ENCODE measurements at places on chromosomes 4 and X.

DNA sequence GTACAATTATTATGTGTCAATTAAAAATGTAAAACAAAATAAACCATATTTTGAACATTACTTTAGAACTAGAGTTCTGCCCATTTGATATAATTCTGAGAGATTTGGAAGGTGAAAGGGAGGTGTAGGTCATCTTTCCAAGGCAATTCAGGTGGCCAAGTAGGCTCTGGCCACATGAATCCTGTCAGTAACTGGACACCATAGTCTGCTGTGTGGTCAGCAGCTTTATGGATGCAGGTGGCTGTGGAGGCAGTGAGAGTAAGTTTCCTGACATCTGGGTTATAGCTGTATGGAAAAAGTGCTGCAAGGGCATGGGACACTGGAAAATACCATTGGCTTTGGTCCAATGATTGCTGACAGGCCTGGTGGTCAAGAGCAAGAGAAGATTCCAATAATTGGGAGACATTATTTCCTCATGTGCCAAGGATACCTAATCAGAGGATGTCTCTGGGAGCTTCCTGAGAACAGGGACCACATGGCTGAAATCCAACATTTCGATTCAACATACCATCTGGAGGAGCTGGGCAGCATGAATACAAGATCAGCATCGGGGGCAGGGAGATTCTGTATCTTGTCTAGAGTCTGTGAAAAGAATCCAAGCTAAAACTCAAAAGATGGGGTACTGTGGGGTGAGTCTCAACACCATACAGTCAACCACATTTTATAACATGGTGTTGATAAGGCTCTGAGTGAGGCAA lies 523.1 kb downstream of the MID1IP1 start:
- no peak for DNase-seq

GRCh38 chr4:113837397-113837796 lies 75.9 kb upstream of the CAMK2D start:
- no peak for DNase-seq

- no peak for DNase-seq
Observed at GRCh38 chr4:118587116-118587831, 97.9 kb upstream of the METTL14 start.

DNA sequence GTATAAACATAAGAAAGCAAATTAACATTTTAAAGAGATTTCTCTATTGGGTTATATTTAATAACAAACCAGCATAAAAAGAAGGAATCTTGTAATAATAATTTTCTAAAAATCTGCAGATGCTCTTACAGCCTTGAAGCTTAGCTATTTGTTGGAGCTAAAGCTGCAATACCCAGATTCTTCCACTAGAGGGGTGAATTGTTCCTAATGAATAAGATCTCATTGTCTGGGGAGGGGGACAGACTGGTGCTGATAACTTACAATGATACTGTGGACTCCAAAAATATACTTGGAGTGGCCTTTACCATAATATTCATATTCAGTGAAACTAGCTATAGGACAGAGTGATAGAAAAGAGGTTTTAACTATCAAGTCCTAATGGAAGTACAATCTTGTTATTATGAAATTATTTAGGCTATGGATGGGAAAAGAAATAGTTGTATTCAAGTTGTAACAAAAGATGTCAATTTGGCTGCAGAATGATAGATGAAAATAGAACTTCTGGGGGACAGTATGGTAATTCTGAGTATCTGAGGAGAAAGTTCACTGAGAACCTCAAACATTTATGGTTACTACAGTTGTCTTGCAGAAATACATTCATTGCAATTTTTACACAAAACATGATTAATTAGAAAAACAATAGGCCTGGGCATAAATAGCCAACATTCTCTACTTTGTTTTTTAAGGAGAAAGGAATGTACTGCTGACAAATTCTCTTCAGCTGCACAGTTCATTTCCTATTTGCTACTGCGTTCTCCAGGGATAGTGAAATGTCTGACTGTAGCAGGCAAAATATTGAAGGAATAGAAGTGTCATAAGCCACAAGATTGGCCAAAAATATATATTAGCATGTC lies 443.3 kb downstream of the GBA3 start:
- DNase-seq: no peak

GRCh38 chrX:121008920-121009319 lies 23.4 kb upstream of the CT47A1 start:
- no peak for DNase-seq

DNA sequence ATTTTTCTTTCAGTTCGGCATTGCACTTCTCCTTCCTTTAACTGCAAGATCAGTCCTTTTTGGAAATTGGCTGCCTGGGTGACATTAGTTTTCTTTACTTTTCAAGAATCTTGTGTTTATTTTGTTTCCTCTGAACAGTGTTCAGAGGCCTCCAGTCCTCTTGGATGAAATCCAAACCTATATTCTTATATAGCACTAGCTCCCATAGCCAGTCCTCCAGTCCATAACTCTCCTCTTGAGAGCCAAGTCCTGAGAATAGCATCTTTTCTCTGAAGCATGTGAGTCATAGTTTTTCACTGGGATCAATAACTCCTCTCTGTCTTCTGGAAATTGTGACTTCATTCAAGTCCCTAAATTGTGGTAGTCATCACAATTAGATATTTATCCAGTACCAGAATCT lies 357.5 kb downstream of the RAPGEF2 start:
- no peak for DNase-seq

DNA sequence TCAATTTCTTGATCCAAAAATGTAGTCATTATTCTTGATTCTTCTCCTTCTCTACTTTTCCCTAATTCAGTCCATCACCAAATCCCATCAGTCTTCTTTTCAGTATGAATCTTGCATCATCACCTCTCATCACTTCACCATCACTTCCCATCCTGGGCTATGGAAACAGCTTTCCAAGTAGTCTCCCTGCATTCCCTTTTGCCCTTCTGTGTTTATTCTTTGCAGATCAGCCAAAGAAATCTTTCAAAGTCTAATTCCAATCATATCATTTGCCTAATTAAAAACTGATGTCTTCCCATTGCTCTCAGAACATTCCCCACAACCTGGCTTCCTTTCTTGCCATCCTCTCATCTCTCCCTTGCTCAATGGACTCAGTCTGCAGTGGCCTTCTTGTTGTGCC lies 201.7 kb upstream of the ADAMTS3 start:
- DNase-seq: no peak

DNA sequence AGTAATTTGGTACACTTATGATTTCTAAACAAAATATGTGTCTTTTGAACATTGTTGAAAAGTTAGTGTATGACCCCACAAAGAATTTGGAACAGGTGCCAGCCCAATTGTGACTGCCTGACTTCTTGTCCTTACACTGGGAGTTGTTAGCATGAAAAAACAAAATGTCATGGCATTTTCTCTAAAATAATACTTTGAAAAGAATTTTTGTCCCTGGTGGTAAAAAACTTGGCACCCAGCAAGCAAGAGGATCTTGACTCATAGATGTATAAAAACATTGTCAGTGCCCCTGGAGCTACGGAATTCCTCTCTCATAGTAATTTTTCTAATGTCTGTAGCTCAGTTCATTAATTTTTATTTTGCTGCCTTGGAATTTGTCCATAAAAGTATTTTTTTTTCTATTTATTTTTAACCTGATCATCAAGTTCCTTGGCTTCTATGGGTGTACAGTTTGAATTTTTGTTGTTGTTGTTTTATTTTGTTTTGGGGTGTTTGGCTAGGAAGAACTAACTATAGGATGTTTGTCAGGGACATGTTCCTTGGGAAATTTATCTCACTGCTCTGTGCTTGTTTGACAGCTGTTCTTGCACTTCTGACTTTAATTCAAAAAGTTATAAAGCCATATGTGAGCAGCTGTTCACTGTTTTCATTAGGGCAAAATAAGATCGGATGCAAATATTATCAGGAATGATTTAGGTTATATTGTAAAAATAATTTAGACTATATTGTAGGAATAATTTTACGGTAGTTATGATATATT lies 95.4 kb upstream of the NUDT6 start:
- DNase-seq: no peak

- no peak for DNase-seq
Observed at GRCh38 chrX:48509619-48510018, 827 bp downstream of the PORCN start.

- no peak for DNase-seq
Observed at GRCh38 chrX:2314831-2315365, 185.9 kb downstream of the DHRSX start.

- DNase-seq: no peak
Observed at GRCh38 chrX:80550722-80551121, 130.5 kb downstream of the TENT5D start.

- no peak for DNase-seq
Observed at GRCh38 chr4:159284113-159284512, 181.2 kb downstream of the RAPGEF2 start.

GRCh38 chrX:68261060-68261672 lies 172.1 kb downstream of the OPHN1 start:
- no peak for DNase-seq
